Bone marrow (tissue), 2 donors: ENCODE measurements at places on chromosomes 1 and 21.

- no peak for DNase-seq
These were observed 17.2 kb upstream of the CXADR start for GRCh38 chr21:17495680-17496079.

- DNase-seq: no peak
These were observed 130.8 kb upstream of the SGIP1 start for GRCh38 chr1:66403007-66403731.

DNA sequence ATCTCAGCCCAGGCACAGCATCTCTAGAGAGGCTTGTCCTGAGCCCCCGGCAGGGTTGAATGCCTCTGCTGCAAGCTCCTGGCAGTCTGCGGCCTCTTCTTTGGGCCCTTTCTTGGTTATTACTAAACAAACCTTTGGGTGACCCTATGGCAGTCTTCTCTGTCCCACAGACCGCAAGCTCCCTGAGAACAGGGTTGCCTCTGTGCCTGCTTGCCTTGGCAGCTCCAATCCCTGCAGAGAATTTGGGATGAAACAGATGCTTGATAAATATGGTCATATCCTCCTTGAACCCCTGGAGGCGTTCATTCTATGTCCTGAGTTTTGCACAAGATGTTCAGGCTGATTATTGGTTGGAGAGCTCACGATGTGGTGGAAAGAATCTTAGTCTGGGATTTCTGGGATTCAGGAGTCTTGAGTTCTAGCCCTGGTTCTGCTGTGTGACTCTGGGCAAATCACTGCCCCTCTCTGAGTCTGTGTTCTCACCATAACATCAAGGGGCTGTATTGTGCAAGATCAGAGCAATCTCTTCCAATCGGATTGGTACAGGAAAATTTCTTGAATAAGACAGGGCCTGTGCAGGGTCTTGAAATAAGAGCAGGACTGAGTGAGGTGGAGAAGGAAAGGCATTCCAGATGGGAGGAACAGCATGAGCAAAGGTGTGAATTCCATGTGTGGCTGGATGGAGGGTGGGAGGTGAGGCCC, 49.6 kb downstream of the EDN2 start:
- DNase-seq: no peak

- peak; percentile 70 for DNase-seq
These were observed 12.3 kb upstream of the SLAMF7 start for GRCh38 chr1:160726498-160727315.

DNA sequence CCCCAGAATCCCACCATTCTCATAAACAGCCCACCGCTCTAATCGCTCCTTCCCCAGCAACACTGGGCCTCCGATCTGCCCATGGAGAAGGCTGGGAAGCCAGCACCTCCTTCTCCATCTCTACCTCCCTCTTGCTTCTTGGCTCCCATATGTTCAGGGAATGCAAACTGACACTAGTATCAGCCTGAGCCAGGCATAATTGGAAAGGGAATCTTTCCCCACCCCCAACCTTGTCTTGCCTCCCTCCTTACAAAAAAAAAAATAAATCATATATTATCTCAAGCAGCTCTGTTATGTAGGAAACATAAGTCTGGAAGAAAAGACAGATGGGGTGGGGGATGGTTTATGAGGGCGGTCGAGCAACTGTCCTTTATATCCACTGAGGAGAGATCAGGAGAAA, 127.2 kb downstream of the NAV1 start:
- DNase-seq: no peak
